ENCODE measurements at places on chromosomes 4 and X.
A peak's percentile ranks its signal among the peaks of the same experiment; 100 is the strongest.

- DNase-seq, result peak; percentile 82
These were observed 4.6 kb upstream of the ANTXR2 start for GRCh38 chr4:80077639-80078038.

- DNase-seq, result no peak
These were observed 92.4 kb downstream of the HPRT1 start for GRCh38 chrX:134552351-134552750.

DNA sequence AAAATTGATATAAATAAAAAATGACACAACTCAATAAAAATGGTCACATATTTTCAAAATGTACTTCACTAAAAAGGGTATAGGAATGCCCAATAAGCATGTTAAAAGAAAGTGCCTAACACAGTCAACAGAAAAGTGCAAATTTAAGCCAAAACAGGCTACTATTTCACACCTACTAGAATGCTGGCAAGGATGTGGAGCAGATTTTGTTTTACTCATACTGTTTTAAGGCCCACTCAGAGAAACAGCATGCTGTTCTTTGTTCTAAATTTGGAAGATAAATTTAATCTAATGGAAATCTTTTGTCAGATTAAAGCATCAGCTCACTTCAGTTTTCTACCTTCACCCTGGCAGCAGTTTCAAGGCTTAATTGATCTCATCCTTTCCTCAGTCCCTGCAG lies 576.8 kb upstream of the HS3ST1 start:
- no peak for DNase-seq

GRCh38 chrX:40651620-40652223 lies 4.4 kb upstream of the CXorf38 start:
- peak; percentile 73 for DNase-seq

DNA sequence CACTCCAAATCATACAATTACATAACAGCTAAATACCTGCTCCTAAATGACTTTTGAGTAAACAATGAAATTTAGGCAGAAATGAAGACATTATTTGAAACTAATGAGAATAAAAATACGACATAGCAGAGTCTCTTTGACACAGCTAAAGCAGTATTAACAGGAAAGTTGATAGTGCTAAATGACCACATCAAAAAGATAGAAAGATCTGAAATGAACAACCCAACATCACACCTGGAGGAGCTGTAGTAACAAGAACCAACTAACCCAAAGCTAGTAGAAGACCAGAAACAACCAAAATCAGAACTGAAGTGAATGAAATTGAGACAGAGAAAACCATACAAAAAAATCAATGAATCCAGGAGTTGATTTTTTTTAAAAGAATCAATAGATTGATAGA lies 257.8 kb downstream of the ARAP2 start:
- no peak for DNase-seq

DNA sequence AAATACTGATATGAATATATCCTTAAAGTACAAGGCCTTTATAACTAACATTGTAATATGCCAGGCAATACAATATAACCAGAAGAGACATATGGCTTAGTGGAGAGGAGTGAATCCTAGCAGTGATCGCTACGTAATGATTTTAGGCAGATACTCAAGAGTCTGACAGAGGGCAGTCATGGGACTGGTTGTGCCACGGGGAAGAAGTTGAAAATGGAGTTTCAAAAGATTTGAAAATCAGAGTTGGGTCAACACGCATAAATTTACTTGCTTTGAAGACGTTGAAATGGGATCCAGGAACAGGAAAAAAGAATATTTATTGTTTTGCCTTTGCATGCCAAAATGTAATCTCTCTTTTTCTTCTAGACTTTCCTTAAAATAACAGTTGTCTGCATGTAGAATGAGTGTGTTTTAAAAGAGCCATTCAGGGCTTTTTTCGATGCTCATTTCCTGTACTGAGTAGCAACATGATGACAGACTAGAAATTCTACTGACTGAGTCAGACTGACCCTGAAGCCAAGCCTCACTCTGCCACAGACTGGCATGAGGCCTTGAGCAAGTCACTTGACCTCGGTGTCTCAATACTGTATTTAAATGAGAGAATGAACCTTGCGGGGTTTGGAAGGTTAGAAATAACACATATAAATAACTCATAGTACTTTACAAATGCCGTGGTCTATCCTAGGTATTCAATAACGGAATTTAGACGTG lies 8.1 kb upstream of the SMS start:
- DNase-seq, result peak; percentile 50

DNA sequence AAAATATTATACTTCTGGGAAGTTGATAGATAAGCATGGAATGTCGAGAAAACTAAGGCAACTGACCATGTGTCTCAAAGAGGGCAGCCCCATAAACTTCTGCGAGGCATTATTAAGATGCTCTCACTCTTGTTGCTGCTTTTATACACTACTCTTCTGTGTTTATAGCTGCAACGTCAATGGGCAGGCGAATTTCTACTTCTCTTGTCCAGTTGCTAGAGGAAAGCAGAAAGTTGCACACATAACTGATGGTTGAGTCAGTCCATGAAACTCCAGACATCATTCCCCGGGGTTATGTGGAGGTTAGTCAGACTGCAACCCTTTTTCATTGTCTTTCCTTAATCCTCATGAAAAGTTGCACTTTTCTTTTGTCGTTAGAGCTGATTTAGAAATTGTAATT lies 39.8 kb downstream of the VCX3B start:
- no peak for DNase-seq

DNA sequence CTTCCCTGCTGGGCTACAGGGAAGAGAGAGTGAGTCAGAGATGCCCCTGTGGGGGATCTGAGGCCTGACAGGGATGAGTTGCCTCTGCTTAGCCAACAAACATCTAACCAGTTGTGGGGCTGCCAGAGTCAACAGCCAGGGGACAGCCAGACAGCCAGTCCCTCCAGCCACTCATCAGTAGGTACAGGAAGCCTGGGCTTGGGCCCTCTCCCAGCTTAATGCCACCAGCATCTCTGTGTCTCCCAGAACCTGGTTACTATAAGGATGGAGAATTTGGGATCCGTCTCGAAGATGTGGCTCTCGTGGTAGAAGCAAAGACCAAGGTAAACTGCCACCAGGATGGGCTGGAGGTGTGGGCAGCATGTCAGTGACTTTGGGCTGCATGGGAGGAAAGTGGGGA lies 17.3 kb upstream of the SASH3 start:
- DNase-seq, result no peak

DNA sequence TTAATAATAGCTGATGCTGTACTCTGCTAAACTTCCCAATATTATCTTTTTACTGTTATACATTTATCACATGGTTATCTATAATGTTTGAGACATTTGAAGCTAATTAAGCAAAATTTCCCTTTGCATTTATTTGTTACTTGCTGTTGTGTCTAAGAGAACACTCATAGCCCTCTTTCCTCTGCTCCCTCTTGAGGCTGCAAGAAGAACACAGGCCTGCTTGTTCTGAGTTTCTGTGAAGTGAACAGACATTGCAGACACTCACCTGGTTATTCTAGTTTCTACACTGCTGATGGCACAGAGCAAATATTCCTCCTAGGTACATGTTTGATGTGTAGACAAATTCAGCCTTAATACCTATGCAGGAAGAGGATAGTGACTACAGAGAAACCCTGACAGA lies 367.8 kb downstream of the GASK1B start:
- DNase-seq, result no peak

GRCh38 chr4:137307806-137308205 lies 224.5 kb downstream of the PCDH18 start:
- no peak for DNase-seq

GRCh38 chrX:37347420-37347819 lies 1.7 kb upstream of the PRRG1 start:
- no peak for DNase-seq
